ENCODE measurements at places on chromosomes 2 and 18. TPM values are rescaled to one million over a fixed set of nuclear protein-coding genes. Genes with fewer than 3 reads are reported as not detected.

SCYGR4 gene
- polyA plus RNA-seq = not detected

ANKRD36 gene
- 7.6 TPM for polyA plus RNA-seq

SIX2 gene
- 0.06 TPM for polyA plus RNA-seq

EEF1B2 gene
- 1,190 TPM for polyA plus RNA-seq

C1QL2 gene
- polyA plus RNA-seq = not detected

RGPD3 gene
- 0.15 TPM for polyA plus RNA-seq

SPC25 gene
- polyA plus RNA-seq = 1.3 TPM

MEP1B gene
- not detected for polyA plus RNA-seq

HOXD13 gene
- polyA plus RNA-seq = not detected

CD8B2 gene
- not detected for polyA plus RNA-seq

MARCO gene
- polyA plus RNA-seq = 6.4 TPM

SERPINB3 gene
- polyA plus RNA-seq = not detected

IHH gene
- 0.12 TPM for polyA plus RNA-seq

NOTO gene
- not detected for polyA plus RNA-seq

NCK2 gene
- polyA plus RNA-seq = 22.3 TPM

GPR155 gene
- polyA plus RNA-seq = 1.9 TPM

TGFA gene
- 0.36 TPM for polyA plus RNA-seq

TEX44 gene
- not detected for polyA plus RNA-seq

GYPC gene
- 132 TPM for polyA plus RNA-seq

PLCD4 gene
- 0.21 TPM for polyA plus RNA-seq

LAMA1 gene
- polyA plus RNA-seq = 10.8 TPM

PAX3 gene
- not detected for polyA plus RNA-seq

MBOAT2 gene
- polyA plus RNA-seq = 18.6 TPM

RAPGEF4 gene
- polyA plus RNA-seq = 24.6 TPM

GRB14 gene
- 14.7 TPM for polyA plus RNA-seq

GALNT13 gene
- 0.70 TPM for polyA plus RNA-seq

GRHL1 gene
- polyA plus RNA-seq = 0.40 TPM

RAMP1 gene
- 1.8 TPM for polyA plus RNA-seq

TXNDC2 gene
- polyA plus RNA-seq = 0.10 TPM

IL1RL1 gene
- polyA plus RNA-seq = 0.48 TPM

CACNB4 gene
- polyA plus RNA-seq = 0.23 TPM

ARHGAP25 gene
- 30.5 TPM for polyA plus RNA-seq
